ENCODE measurements at places on chromosomes 3 and 15. TPM values are rescaled to one million over a fixed set of nuclear protein-coding genes. Genes with fewer than 3 reads are reported as not detected.
A peak's percentile ranks its signal among the peaks of the same experiment; 100 is the strongest.

- no peaks in the 10 kb centered on the region for H3K27me3 ChIP-seq
- peaks cover 39% of the 10 kb centered on the region for H3K4me1 ChIP-seq
- no peak overlapping the region for H3K4me3 ChIP-seq
- H3K27ac ChIP-seq = peak overlapping the region; percentile 37
These were observed 91.7 kb upstream of the NAALADL2 start for GRCh38 chr3:174767406-174767805.

DNA sequence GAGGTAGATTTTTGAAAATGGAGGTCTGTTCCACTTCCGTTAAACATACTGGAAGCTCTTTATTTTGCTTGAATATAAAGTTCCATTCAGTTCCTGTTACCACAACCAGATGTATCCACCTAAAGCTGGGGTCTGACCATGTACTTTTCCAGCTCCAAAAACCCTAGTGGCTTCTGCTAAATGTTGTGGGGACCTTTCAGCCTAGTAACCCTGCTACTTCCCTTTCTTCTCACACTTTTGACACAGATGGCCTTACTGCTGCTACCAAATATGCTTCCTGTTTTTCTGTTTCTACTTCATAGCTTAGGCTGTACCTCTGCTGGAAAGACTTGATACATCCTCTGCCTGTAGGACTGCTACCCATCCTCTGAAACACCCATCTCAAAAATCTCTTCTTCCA lies 87.8 kb downstream of the COL6A6 start:
- H3K4me3 ChIP-seq = no peak overlapping the region
- no peak overlapping the region for H3K27ac ChIP-seq
- H3K27me3 ChIP-seq = no peaks in the 10 kb centered on the region
- 0 out of 2 replicates have a peak, but pooled peaks cover 3% of the 10 kb centered on the region for H3K4me1 ChIP-seq
- H3K36me3 ChIP-seq = no peaks in the 10 kb centered on the region

The KCNH8 gene
- not detected for total RNA-seq

- H3K27me3 ChIP-seq = no peaks in the 10 kb centered on the region
- H3K4me1 ChIP-seq = peaks cover 20% of the 10 kb centered on the region
- DNase-seq = no peak
- no peaks in the 10 kb centered on the region for H3K36me3 ChIP-seq
These were observed 55.9 kb upstream of the SLC6A1 start for GRCh38 chr3:10936686-10937085.

- peaks cover 42% of the 10 kb centered on the region for H3K4me1 ChIP-seq
- DNase-seq = peak; percentile 91
- H3K36me3 ChIP-seq = no peaks in the 10 kb centered on the region
- H3K4me3 ChIP-seq = no peak overlapping the region
- H3K27me3 ChIP-seq = no peaks in the 10 kb centered on the region
- H3K27ac ChIP-seq = peak overlapping the region; percentile 73
These were observed 315.5 kb downstream of the FHIT start for GRCh38 chr3:60935709-60936108.

The PLA2G4F gene
- total RNA-seq = 5.5 TPM

The ITIH3 gene
- total RNA-seq = not detected

The MME gene
- 1.2 TPM for total RNA-seq

GRCh38 chr3:100868096-100868495 lies 125.1 kb downstream of the ABI3BP start:
- H3K27ac ChIP-seq = no peak overlapping the region
- peaks cover 21% of the 10 kb centered on the region for H3K4me1 ChIP-seq
- H3K36me3 ChIP-seq = no peaks in the 10 kb centered on the region
- H3K27me3 ChIP-seq = no peaks in the 10 kb centered on the region
- no peak overlapping the region for H3K4me3 ChIP-seq
- no peak for DNase-seq

The ZNF445 gene
- 7.7 TPM for total RNA-seq

DNA sequence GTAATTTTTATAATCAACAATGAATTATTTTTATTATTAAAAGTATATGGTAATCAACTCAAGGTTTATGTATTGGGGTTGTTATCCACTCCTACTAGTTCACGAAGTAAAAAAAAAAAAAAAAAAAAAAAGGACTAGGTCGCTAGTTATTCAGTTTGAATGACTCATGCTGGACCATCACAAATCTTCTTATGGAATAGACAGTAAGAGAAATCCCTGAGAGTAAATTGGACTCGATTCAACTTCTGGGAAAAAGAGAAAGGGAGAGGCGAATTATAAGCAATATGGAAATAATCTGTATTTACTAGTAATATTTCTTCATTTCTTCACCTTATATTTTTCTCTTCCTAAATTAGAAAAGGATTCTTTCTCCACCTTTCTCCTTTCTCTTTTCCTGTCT lies 2.0 kb downstream of the MYEF2 start:
- H3K36me3 ChIP-seq = no peaks in the 10 kb centered on the region
- DNase-seq = no peak
- no peak overlapping the region for H3K27ac ChIP-seq
- peaks cover 7% of the 10 kb centered on the region for H3K4me1 ChIP-seq
- H3K27me3 ChIP-seq = no peaks in the 10 kb centered on the region
- H3K4me3 ChIP-seq = no peak overlapping the region

The GRAMD1C gene
- total RNA-seq = 2.8 TPM

The MUSTN1 gene
- total RNA-seq = 0.66 TPM

DNA sequence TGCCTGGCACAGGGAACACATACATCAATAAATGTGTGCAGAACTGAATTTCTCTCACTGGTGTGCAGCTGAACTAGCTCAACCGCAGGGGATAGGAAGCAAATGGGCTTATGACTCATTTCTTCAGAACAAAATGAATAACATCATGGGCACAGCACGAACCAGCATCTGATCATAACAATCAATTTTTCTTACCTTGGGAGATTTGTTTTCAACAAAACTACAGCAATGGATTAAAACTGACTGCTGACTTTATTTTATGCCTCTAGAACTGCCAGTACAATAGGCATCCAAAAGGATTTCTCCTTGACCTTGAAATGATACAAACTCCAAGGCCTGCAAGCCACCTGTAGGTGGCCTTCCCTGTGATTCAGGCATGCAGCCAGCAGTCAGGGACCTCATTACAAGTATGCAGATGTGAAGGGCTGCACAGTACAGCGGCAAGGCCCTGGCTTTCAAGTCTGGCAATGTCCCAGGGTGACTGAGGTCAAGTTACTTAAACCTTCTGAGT lies 26.1 kb downstream of the TAMM41 start:
- peaks cover 4% of the 10 kb centered on the region for H3K4me1 ChIP-seq
- H3K27me3 ChIP-seq = no peaks in the 10 kb centered on the region
- H3K27ac ChIP-seq = no peak overlapping the region
- no peak overlapping the region for H3K4me3 ChIP-seq
- peaks cover 8% of the 10 kb centered on the region for H3K36me3 ChIP-seq

DNA sequence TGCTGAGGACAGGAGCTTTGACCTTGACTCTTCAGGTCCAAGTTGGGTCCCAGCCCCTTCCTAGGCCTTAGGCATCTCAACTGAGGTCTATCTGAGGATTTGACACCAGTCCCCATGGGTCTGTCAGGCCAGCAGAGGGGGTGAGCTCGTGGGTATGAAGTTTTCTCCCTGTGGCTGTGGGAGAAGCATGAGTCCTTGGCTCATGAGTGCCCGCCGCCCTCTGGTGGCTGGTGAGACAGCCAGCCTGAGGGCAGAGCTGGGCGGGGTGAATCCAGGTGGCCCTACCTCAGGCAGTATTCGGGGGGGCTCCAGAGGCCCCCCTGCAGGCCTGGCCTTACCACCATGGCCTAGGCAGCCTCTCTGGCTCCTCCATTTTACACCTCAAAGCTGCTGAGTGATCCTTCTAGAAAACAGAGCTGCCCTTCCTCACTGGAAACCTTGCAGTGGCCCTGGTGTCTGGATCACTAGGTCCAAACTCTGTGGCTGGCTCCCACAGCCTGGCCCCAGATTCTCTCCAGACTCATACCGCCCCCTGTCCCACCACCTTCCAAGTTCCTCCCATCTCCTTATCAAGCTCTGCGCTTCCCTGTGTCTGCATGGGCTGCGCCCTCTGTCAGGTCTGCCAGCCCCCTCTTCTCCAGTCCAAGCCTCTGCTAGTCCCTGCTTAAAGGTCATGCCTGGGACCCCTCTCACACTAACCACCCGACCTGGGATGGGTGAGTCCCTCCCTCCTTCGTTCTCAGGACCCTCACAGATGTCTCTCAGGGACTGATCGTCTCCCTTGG lies 16.1 kb downstream of the SH2D7 start:
- no peaks in the 10 kb centered on the region for H3K36me3 ChIP-seq
- no peaks in the 10 kb centered on the region for H3K4me1 ChIP-seq
- no peak overlapping the region for H3K27ac ChIP-seq
- H3K27me3 ChIP-seq = no peaks in the 10 kb centered on the region
- H3K4me3 ChIP-seq = no peak overlapping the region

- H3K36me3 ChIP-seq = no peaks in the 10 kb centered on the region
- H3K4me1 ChIP-seq = no peaks in the 10 kb centered on the region
- H3K27ac ChIP-seq = no peak overlapping the region
- no peak for DNase-seq
- no peaks in the 10 kb centered on the region for H3K27me3 ChIP-seq
These were observed 169.1 kb upstream of the ZPLD1 start for GRCh38 chr3:102265720-102266119.

GRCh38 chr3:189277711-189278110 lies 105.9 kb downstream of the TPRG1 start:
- H3K4me3 ChIP-seq = no peak overlapping the region
- peaks cover 50% of the 10 kb centered on the region for H3K4me1 ChIP-seq
- H3K27me3 ChIP-seq = no peaks in the 10 kb centered on the region
- no peaks in the 10 kb centered on the region for H3K36me3 ChIP-seq
- peak; percentile 15 for DNase-seq

- peak overlapping the region; percentile 20 for H3K4me3 ChIP-seq
- peak; percentile 89 for DNase-seq
- peaks cover 19% of the 10 kb centered on the region for H3K36me3 ChIP-seq
- H3K4me1 ChIP-seq = peaks cover 48% of the 10 kb centered on the region
These were observed 22.7 kb downstream of the MGLL start for GRCh38 chr3:127799476-127800222.

- no peak for DNase-seq
- H3K27ac ChIP-seq = no peak overlapping the region
- H3K27me3 ChIP-seq = no peaks in the 10 kb centered on the region
- H3K36me3 ChIP-seq = no peaks in the 10 kb centered on the region
- no peak overlapping the region for H3K4me3 ChIP-seq
These were observed 189.4 kb downstream of the TBC1D5 start for GRCh38 chr3:17553080-17553479.

DNA sequence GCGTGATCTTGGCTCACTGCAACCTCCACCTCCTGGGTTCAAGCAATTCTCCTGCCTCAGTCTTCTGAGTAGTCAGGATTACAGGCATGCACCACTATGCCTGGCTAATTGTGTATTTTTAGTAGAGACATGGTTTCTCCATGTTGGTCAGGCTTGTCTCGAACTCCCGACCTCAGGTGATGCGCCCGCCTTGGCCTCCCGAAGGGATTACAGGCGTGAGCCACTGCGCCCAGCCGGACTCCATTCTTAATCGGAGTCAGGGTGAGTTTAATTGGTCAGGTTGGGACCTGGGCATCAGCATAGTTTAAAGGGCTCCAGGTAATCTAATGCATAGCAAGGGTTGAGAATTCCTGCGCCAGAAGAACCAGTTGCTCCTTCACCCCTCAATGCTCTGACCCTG lies 29.2 kb downstream of the MAGEF1 start:
- H3K27ac ChIP-seq = no peak overlapping the region
- H3K36me3 ChIP-seq = no peaks in the 10 kb centered on the region
- no peak for DNase-seq
- H3K4me3 ChIP-seq = no peak overlapping the region

DNA sequence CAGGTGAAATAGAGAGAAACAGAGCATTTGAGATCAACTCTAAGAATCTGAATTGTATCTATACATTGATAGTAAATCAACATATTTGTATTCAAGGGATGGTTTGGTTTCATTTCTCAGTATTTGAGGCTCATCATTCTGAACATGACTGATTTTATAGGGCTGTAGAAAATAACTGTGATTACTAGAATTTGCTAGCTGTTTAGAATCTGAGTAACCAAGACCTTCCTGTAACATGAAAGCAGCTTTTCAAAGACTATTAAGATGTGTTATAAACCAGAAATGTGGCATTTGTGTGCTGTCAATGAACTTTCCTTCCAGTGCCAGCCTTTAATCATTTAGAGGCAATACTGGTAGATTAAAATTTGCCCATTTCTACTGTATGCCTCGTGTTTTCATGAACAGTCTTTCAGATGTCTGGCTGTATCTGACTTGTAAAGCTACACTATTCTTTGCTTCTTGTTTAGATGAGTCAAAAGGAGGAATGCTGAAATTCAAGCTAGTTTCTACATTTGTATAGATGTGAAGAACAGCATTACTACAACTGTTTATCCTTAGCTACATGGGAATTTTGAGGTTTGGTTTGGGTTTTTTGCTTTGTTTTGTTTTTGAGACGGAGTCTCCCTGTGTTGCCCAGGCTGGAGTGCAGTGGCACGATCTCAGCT lies 137.3 kb upstream of the BHLHE40 start:
- no peak overlapping the region for H3K27ac ChIP-seq
- no peaks in the 10 kb centered on the region for H3K4me1 ChIP-seq
- no peaks in the 10 kb centered on the region for H3K27me3 ChIP-seq

- no peak for DNase-seq
- no peaks in the 10 kb centered on the region for H3K36me3 ChIP-seq
- H3K4me3 ChIP-seq = no peak overlapping the region
These were observed 90.6 kb downstream of the POLR2M start for GRCh38 chr15:57797110-57797509.

DNA sequence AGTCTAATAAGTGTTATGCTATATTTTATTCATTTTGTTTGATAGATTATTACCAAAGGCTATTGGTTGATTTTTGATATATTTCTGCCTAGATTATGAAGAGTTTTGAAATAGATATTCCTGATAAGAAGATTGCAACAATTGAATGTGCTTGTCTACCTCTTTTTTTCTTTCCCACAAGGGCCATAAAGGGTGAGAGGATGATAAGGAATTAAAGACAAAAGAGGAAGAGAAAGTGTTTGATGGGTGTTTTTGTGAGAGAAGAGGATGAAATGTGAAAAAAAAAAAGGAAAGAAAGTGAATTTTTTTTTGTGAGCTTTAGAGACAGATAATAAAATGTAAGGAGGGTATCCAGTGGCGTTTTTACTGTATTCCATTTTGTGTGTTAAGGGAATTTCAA lies 244.4 kb downstream of the CHST2 start:
- DNase-seq = no peak
- no peak overlapping the region for H3K4me3 ChIP-seq
- H3K27me3 ChIP-seq = no peaks in the 10 kb centered on the region
- H3K27ac ChIP-seq = no peak overlapping the region
- peaks cover 6% of the 10 kb centered on the region for H3K4me1 ChIP-seq

The NR1I2 gene
- 0.04 TPM for total RNA-seq

GRCh38 chr15:57045741-57046382 lies 127.4 kb downstream of the TCF12 start:
- DNase-seq = no peak
- H3K4me3 ChIP-seq = no peak overlapping the region
- no peaks in the 10 kb centered on the region for H3K27me3 ChIP-seq
- no peaks in the 10 kb centered on the region for H3K36me3 ChIP-seq
- H3K27ac ChIP-seq = no peak overlapping the region

DNA sequence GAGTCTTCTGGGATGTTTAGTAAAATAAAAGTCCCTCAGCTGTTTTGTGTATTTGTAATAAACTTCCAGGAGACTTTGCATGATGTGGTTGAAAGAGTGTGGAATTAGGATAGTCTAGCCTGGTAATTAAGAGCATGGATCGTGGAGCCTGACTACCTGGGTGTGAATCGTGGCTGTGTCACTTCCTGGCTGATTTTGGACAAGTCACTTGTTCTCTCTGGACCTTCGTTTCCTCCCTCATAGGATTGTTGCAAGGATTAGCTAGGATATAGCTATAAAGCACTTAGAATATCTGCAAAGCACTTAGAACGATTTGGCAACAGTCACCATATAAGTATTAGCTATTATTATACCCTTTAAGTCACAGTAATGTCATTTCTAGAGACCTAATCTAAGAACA lies 40.2 kb downstream of the SLMAP start:
- H3K36me3 ChIP-seq = no peaks in the 10 kb centered on the region
- DNase-seq = peak; percentile 40
- H3K4me1 ChIP-seq = peaks cover 33% of the 10 kb centered on the region
- no peaks in the 10 kb centered on the region for H3K27me3 ChIP-seq

Measured in PC-3 (cell line).